ENCODE measurements at places on chromosomes 6 and 20. TPM values are rescaled to one million over a fixed set of nuclear protein-coding genes. Genes with fewer than 3 reads are reported as not detected.

PCMT1 gene
- total RNA-seq = 106 TPM

- DNase-seq = no peak
Measured at GRCh38 chr6:33278392-33278741, 1.4 kb downstream of the B3GALT4 start.

DNA sequence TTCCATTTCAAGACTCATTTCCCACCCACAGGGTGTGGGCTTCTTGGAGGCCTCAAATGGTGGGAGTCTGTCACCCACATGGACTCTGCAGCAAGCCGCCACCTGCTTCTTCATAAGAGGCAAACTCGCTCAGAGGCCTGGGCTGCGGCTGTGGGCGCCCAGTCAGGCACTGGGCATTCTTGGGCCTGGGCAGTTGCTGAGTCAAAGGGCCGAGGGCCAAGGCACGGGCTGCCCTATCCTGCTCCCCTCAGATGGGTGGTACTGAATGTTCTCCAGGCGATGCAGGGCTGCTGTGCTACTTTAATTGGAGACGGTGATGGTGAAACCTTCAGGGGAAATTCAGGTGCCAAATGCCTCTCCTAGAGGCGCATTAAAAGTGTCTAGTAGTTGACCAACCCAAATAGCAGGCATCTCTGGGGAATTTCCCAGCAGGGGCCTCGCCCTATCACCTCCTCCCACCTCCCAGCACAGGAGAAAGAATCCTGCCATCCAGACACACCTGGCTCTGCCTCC lies 57.9 kb downstream of the MAFB start:
- DNase-seq = no peak

- DNase-seq = no peak
Measured at GRCh38 chr6:110523451-110524021, 47.1 kb upstream of the SLC22A16 start.

- DNase-seq = no peak
Measured at GRCh38 chr20:33059136-33059535, 5.4 kb downstream of the BPIFB3 start.

DNA sequence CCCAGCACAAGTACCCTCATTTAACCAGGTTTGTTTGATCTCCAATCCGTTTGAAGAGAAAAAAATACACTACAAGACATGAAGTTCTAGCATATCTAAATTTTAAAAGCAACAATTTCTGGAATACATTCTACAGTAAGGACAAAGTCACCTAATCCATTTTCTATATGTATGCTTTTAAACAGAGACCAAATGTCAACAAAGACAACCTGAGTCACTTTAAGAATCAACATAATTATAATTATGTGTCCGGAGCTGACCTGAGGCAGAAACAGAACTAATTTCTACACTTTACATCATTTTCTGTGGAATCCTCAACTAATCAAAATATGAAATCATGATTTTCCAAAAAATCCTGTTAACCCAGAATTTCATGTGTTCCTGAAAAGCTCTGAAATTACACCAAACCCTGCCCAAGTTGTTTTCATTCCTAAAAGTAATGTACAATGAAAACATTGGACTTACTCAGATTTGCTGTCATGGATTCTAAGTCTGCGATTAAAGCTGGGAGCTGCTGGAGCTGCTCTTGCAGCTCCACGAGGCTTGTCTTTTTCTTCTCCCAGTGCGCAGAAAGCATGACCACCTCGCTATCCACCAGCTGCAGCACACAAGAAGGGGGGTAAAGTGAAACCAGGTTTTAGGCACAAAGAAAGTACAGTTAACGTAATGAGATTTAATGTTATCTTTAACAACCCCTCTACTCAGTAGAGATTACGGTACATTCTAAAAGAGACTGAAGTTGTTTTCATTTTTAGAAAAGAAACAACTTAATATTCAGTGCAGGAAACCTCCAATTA lies 35.8 kb downstream of the DTNBP1 start:
- DNase-seq = no peak

DNA sequence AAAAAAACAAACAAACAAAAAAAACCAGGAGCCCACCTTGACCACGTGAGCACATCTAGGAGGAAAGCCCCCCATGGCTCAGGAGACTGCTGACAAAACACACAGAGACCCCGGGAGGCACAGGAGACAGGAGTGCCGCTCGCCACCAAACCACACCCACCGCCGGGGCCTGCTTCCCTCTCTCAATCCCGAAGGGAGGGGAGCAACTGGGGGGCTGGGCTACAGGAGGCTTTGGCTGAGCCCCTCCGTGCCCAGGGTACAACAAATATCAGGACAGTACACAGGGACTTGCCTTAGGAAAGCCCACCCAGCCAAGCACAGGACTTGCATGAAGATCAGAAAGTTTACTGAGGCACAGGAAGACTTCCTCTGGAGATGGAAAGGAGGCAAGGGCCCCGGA lies 102.5 kb downstream of the TAF4 start:
- DNase-seq = no peak

DNA sequence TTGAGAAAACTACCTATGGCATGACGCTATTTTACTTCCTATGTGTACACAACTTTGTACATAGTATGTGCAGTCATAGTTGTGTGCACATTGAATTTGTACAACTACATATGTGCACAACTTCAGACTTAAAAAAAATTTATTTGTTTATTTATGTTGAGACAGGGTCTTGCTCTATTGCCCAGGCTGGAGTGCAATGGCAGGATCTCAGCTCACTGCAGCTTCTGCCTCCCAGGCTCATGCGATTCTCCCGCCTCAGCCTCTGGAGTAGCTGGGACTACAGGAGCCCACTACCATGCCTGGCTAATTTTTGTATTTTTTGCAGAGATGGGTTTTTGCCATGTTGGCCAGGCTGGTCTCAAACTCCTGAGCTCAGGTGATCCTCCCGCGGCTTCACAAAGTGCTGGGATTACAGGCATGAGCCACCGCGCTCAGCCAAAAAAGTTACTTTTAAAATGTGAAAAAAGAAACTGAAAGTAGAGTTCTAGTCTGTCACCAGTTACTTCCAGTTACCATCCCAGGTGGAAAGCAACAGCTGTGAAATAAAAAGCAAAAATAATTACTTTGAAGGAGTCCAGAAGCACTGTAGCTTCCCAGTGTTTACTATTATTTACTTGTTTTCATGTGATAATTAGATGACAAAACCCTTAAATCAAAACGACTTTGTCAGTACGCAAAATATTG lies 1.7 kb upstream of the ZKSCAN8 start:
- no peak for DNase-seq

GRCh38 chr20:31842471-31843157 lies 2.8 kb downstream of the FOXS1 start:
- no peak for DNase-seq

- no peak for DNase-seq
Measured at GRCh38 chr20:15380770-15381169, 1043.4 kb upstream of the FLRT3 start.

- no peak for DNase-seq
Measured at GRCh38 chr20:44884907-44885391, 556 bp upstream of the YWHAB start.

GRCh38 chr6:163175301-163175700 lies 239.2 kb upstream of the QKI start:
- no peak for DNase-seq

DNA sequence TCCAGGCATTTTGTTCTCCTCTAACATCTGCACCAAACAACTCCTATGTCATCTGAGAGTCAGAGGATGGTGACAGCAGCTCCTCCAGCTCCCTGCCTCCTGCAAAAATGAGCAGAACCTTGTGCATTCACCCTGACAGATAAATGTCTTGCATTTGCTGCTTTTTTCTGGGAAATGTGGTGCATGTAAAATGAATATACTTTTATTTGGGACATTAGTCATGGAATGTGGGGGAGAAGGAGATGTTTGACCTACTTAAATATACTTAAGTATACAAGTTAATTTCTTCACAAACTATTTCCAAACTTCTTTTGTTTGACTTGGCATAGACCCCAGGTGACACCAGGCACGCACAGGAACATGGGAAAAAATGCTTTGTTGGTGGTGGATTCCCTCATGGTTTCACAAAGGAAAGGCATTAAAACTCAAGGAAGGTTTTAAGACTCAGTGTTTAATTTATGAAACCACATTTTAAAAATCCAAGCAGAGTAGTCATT lies 181.8 kb upstream of the MCHR2 start:
- no peak for DNase-seq

DNA sequence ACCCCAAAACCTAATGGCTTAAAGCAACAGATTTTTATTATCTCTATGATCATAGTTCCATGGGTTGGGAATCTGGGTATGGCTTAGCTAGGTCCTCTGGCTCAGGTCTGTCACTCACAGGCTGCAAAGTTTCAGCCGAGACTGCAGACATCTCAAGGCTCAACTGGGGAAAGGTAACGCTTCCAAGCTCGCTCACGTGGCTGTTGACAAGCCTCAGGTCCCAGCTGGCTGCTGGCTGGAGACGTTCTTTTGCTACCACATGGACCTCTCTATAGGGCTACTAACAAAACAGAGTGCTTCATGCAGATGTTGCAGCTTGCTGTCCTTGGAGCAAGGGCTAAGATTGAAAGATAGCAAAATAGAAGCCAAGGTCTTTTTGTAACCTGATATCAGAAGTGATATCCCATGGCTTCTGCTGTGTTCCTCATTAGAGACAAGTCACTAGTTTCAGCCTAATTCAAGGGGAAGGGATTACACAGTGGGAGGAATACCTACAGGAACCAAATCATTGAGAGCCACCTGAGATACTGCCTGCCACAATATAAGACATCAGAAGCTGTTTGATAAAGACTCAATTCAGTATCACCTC lies 6.6 kb downstream of the HTR1E start:
- no peak for DNase-seq

DNA sequence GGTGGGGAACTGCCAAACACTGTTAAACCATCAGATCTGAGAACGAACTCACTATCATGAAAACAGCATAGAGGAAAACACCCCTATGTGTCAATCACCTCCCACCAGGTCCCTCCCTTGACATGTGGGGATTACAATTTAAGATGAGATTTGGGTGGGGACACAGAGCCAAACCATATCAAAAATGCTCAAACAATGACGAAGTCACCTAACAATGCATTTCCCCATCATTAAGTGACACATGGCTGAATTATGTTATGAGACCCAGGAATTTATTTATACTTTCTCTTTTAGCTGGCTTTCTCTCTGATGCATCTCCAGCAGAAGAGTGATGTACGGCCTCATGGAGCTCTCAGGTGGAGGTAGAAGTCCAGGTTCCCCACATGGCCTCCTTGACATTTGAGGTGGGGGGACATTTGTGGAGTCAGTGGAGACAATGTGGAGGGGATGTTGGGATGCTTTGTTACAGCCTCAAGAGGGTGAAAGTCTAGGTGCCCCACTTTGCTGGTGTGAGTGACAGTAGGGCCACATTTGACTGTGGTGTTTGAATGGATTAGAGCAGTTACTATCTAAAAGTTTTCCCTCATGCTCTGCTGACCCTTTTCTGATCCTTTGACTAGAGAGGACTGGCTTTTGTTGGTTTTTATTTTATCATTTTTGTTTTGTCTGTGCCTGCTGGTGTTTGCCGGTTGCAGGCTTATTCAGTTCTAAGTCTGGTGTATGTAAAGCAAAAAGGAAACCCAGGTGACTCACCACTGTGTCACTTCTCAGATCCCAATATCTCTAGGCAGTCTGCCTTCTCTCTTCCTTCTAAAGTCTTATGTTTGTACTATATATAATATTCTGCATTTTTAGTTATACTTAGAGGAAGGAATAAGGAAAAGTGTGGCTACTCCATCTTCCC lies 18.5 kb upstream of the DCBLD1 start:
- DNase-seq = no peak

GRCh38 chr6:166862978-166863530 lies 93.3 kb downstream of the RNASET2 start:
- DNase-seq = no peak

GRCh38 chr6:16305246-16305725 lies 66.9 kb downstream of the GMPR start:
- DNase-seq = no peak

Data from right atrium auricular region (tissue), 2 donors.